ENCODE measurements at places on chromosomes 11 and 22.

- DNase-seq = no peak
Measured at GRCh38 chr11:80024119-80024518, 583.3 kb upstream of the TENM4 start.

DNA sequence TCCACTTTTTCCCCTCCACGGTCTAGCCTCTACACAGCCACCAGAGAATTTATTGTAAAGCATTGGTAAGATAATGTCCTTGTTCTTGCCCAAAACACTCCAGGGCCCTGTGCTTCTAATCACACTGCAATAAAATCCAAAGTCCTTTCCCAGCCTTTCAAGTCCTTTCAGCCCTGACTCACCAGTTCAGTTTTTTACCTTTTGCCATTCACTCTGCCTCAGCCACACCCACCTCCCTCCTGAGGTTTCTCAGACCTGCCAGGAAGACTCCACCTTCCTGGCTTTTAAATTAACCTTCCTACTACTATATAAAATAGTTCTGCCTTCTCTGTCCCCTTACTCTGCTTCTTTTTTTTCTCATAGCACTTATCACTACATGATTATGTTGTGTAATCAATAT is 91.0 kb upstream of the ARHGAP32 start:
- DNase-seq = no peak

- no peak for DNase-seq
Measured at GRCh38 chr11:36343436-36343835, 47.3 kb downstream of the PRR5L start.

GRCh38 chr11:27467181-27467913 is 5.2 kb downstream of the LGR4 start:
- no peak for DNase-seq

DNA sequence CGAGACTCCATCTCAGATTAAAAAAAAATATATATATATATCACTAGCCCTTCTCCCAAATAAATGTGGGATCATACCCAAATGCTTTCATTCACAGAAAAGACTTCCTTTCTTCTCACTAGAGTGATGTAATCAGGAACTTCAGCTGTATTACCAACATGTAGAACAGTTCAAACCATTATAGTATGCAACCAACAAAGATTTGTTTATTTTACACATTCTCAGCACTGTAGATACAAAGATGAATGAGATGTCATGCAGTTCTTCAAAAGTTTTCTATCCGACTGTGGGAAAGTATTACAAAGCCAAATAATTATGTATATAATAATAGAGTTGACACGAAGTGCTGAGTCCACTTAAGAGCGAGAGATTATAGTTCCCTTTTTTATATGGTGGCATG is 22.2 kb upstream of the ZNF143 start:
- DNase-seq = no peak

DNA sequence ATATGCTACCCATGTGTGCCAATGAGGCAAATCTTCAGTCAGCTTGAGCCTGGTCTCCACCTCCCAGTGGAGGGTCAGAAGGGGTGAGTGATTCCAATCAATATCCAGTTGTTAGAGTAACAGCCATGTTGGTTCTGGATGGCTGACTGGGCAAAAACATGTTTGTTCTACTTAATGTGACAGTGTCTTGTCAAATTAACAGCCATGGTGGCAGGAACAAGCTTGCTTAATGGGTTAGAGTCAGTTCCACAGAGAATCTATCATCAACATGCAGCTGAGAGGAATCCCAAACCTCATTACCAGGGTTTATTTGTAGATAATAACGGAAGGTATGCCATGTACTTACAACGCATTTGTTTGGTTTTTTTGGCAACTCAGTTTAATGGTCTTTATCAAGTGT is 133.2 kb downstream of the SLC17A6 start:
- DNase-seq = no peak

DNA sequence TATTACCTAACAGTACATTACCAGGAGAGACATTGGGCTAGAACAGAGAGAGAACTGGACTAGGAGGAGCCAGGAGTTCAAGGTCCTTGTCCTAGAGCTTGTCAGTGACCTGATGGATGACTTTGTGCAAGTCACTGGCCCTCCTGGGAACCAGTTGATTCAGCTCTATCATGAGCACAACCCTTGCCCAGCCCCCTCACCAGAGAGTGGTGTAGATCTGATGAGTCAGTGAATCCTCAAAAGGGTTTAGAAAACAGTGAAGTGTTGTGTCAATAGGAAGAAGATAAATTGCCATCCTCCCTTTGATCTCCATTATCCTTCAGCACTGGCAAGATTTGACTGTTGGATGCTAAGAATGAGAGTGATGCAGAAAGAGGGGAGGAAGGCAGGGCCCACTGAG is 24.3 kb downstream of the NEU3 start:
- no peak for DNase-seq

DNA sequence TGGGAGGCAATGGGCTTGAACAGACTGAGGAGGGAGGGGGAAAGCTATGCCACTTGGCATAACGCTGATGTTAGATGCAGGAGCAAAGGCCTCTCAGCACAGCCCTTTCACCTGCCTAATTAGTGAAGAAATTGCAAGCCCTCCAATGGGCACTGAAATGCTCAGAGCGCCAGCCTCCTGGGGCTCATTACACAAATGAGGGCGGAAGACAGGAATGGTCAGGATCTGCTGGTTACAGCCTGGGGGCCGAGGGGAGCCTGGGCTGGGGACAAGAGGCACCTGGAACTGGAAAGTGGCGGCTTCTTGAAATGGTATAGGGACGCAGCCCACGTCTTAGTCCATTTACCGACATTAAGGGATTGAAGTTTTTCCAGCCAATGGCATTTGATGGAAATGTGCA is 50.2 kb upstream of the PLET1 start:
- DNase-seq = no peak

DNA sequence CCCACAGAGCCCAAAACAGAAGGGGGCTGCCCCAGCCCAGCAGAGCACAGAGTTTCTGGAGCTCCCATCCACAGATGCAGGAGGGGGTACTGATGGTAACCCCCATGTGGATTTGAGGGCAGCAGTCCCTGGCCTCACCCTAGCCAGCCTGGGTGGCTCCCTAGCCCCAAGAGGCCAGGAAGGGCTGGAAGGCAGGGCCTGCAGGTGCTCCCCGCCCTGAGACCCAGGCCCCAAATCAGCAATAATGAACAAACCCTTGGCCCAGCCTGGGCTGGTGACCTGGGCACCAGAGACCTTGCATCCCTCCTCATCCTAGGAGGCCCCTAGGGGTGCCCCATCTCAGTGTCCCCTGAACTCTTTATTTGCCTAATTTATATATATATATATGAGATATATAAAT is 61.6 kb downstream of the MORC2 start:
- DNase-seq = no peak

GRCh38 chr22:43446037-43446803 is 34.4 kb downstream of the MPPED1 start:
- DNase-seq = no peak

DNA sequence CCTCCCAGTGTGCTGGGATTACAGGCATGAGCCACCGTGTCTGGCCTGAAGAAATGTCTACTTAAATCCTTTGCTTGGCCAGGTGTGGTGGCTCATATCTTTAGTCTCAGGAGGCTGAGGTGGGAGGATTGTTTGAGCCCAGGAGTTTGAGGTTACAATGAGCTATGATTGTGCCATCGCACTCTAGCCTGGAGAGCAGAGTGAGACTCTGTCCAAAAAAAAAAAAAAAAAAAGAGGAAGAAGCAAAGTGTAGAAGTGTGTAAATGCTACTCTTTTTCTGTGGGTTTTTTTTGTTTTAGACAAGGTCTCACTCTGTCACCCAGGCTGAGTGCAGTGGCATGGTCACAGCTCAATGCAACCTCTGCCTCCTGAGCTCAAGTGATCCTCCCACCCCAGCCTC is 6.4 kb upstream of the ATG16L2 start:
- DNase-seq = no peak

DNA sequence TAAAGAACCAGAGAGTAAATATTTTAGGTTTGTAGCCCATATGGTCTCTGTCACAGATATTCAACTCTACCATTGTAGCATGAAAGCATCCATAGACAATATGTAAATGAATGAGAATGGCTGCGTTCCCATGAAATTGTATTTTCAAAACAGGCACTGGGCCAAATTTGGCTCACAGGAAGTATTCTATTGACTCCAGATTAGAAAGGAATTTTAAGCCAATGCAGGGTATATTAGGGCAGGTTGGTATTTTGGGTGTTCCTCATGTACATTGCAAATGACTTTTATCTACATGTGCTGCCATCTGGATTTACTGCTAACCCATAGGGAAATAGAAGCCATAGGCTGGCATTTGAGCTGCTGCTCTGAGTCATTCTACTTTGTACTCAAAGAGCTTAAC is 35.1 kb upstream of the PDGFD start:
- no peak for DNase-seq

DNA sequence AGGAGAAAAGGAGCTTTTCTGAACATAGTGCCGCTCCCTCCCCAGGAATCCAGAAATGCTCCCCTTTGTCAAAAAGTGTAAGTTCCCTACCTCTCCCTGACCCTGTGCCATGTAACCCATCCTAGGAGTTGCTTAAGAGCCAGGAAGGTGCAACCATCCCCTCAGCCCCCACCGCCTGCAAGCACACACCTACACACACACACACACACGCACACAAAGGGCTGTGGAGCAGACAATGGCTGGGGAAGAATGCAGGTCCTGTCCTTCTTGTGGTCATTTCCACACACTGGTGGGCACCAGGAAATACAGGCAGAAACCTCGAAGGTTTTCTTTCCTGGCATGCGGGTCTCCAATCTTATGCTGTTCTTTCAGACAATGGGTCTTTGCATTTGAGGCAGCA is 1.2 kb downstream of the P2RX3 start:
- DNase-seq = no peak

DNA sequence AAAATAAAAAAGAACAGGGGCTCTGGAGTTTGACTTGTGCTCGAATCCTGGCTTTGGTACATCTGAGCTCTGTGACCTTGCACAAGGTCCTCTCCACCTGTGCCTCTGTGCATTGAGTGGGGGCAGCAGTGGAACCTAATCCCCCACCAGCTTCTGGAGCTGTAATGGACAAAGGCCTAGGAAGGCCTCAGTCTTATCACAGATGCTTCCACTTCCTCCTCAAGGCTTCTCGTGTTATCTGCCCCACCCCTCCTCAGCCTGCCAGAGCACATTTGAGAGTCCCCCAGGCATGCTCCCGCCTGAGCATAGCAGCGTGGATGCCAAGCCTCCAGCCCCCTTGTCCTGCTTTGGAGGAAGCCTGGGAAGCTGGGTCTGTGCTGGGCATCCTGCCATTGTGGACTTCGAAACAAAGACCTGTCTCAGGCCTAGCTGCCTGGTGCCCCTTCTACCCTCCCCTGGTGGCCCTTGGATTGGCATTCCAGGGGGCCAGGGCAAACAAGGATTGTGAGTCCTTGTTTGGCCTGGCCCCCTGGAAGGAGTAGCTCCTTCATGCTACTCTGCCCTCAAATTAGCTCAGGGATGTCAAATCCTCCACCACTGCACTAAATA is 15.0 kb downstream of the SLC35E4 start:
- DNase-seq = no peak

GRCh38 chr22:32528316-32528715 is 53.7 kb downstream of the FBXO7 start:
- DNase-seq = no peak

DNA sequence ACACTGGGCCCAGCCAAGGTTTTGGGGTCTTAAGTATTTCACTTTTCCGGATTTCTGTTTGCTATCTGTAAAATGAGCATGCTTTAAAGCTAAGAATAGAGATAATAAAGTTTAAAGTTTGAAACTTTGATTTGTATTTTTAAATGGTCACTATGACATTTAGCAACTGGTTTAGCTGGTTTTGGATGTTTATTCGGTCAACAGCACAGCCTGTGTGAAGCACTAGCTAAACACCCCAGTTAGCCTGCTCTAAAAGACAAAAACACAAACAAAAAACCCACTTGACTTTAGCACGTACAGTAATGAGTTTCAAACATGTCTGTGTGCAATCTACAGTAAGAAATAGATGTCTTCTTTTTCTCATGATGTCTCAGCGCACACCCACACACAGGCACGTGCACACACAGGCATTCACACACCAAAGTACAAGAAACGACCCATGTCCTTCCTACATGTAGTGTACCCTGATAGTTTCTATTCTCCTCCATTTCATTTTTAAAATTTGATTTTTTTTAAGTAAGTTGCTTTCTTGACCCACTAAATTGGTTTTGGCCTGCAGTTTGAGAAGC is 29.4 kb downstream of the SLC1A2 start:
- peak; percentile 59 for DNase-seq

DNA sequence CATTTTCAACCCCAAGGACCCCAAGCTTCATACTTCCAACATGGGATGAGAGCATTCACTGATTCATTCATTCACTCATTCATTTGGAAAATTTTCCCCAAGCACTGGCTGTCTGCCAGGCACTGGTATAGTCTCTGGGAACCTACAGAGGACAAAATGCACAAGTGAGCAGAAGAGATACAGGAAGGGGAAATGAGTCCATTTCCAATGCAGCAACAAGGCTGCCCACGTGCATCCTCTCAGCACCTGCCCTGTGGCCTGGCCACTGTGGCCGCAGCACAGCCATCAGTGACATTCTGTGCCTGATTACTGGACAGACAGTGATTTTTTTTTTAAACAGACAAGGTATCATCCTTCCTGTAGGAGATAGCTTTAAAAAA is 96.0 kb upstream of the PITPNB start:
- no peak for DNase-seq

DNA sequence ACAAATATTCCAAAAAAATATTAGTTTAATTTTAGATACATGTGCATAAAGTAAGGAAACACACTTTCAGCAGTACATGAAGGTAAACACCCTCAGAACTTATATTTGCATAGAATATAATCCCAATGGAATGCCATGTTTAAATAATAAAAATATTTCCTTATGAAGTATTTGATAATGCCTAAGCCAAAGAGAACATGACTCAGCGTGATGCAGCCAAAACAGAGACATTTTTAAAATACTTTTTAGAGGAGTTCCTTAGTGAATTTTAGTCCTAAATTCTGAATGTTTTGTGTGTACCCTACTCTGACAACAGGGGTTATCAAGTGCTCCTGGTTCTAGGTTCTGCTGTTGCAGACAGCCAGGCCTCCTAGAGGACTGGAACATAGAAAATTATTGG is 39.1 kb upstream of the POU2AF2 start:
- DNase-seq = no peak

DNA sequence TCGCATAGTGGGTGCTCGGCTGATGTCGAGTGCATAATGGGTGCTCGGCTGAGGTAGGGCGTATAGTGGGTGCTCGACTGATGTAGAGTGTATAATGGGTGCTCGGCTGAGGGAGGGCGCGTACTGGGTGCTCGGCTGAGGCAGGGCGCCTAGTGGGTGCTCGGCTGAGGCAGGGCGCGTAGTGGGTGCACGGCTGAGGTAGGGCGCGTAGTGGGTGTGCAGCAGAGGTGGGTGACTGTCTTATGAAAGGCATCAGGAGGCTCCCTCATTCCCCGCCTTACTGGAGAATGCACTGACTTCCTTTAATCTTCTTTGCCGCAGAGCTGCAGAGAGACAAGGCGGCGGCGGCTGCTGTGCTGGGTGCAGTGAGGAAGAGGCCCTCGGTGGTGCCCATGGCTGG is 33.8 kb downstream of the ARHGAP8 start:
- no peak for DNase-seq

DNA sequence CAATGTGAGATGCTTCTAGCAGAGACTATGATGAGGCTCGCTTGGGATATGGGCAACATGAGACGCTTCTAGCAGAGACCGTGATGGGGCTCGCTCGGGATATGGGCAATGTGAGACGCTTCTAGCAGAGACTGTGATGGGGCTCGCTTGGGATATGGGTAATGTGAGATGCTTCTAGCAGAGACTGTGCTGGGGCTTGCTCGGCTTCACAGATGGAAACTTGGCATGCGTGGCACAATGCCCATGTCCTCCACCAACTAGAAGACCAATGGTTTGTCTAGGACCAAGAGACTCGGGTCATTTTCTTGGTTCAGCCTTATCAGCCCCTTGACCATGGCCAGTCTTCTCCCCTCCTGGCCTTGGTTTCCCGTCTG is 7.1 kb downstream of the MYEOV start:
- no peak for DNase-seq
